ENCODE measurements at places on chromosomes 2 and 18.

- DNase-seq = no peak
These were observed 105.6 kb downstream of the TTC32 start for GRCh38 chr2:19796035-19796695.

DNA sequence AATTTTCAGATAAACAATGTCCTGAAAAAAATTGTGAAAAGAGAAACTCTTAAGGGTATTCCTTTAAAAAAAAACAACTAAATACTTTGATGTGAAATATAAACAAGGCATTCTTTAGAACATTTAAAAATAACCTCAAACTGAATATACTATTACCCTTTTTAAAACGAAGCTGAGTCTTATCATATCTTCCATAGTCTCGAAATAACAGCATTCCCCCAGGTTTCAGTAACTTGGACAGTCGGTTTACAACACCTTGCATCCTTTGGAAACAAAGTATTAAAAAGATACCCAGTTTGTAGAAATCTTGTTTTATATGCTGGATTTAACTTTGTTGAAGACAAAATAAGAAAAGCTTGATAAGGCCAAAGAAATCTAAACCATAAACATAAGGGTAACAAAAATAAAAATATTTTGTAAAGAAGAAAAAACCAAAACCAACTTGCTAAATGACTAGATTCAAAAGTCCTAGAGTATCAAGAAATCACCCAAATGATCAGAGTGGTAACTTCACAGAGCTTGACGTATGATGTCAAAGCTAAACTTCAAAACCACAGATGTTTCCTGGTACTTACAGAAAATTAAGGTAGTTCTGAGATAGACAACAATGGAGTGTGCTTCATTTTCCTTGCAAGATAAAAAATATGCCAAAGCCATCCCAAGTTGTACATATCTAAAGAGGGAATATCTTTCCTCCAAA, 107.8 kb downstream of the METTL8 start:
- DNase-seq = no peak

- no peak for DNase-seq
These were observed 123.6 kb upstream of the STK17B start for GRCh38 chr2:196295005-196295404.

DNA sequence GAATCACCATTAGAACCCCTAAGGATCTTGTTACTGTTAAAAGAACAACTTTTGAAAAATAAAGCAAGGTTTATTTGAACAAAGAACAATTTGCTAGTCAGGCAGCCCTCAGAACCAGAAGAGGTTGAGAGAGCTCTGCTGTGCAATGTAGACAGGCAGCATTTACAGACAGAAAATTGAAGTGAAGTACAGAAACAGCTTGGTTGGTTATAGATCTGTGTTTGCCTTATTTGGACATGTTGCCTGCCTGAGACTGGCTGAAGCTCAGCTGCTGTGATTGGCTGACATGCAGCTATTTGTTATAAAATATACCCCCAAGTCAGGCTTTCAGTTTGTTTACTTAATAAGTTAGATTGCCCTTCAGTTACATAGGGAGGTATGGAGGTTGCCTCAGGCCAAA, 12.5 kb downstream of the MSTN start:
- no peak for DNase-seq

DNA sequence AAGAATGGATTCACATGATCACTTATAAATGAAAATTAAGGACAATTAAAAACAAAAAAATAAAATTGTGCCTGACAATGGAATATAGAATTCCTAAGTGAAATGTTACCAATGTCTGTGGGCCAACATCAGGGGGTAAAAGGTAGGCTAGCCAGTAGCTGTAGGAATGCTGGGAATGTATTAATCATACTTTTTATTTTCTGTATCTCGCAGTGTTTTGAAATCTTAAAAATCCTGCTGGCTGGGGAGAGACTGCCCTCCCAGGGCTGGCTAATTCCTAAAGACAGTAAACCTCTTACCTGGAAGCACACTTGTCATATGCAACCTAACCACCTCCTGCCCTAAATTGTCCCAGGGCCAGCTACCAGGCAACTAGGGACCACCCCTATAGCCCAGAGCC, 69.8 kb downstream of the REV1 start:
- no peak for DNase-seq

- no peak for DNase-seq
These were observed 1.2 kb downstream of the GPD2 start for GRCh38 chr2:156437272-156437930.

DNA sequence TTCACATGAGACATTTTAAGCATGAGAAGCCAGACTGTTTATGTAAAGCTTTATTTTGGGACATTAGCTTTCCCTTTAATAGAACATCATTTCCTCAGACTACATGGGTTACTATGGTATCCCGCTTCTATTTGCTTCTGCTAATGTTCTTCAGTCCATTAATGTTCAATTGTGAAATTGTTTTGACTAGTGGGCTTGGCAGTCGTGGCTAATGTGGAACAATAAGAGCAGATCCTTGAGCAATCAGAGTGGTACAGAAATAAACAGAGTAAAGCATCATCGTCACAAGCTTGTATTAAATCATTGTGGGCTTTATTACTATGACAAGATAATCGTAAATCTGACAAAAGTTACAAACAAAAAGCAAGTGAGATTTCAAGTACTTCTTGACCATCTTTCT, 60.2 kb downstream of the PDE1A start:
- DNase-seq = no peak

Data from stimulated activated CD4-positive, alpha-beta T cell treated with anti-CD3 and anti-CD28 coated beads, Interleukin-15, amount 100 ng/mL, for 1 hour (primary cell).